Cardiac septum (tissue), 1 donor: ENCODE measurements at places on chromosomes 11 and 22. TPM values are rescaled to one million over a fixed set of nuclear protein-coding genes. Genes with fewer than 3 reads are reported as not detected.

The RASD2 gene
- 3.5 TPM for total RNA-seq

The DCHS1 gene
- 9.2 TPM for total RNA-seq

The ZC3H12C gene
- total RNA-seq, result 20.0 TPM

The INSC gene
- total RNA-seq, result 0.22 TPM

The MYEOV gene
- not detected for total RNA-seq

The CHRM4 gene
- total RNA-seq, result 0.27 TPM

The IFTAP gene
- 41.1 TPM for total RNA-seq

The TRIM51 gene
- not detected for total RNA-seq

The FXYD2 gene
- total RNA-seq, result 1.6 TPM

The TSGA10IP gene
- not detected for total RNA-seq

DNA sequence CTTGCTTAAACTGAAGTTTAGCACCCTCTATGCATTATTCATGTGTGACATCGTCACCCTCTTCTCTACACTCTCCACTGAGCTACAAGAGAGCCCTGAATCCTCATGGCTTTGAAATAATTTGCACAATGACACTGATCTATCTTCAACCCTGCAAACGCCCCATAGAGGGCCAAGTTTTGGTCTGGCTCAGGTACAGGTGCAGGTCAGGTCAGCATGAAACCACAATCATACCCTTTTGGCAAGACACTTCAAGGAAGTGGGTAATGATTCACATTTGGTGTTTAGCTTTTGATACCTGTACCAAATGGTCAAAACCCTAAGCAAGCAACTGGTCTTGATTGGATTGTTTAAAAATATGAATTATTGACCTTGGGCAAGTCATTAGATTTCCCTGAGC, 122.2 kb upstream of the CADM1 start:
- no peak for DNase-seq

GRCh38 chr22:17578136-17578754, 14.9 kb downstream of the SLC25A18 start:
- DNase-seq, result no peak

GRCh38 chr11:76265771-76266241, 59.5 kb upstream of the WNT11 start:
- no peak for DNase-seq

DNA sequence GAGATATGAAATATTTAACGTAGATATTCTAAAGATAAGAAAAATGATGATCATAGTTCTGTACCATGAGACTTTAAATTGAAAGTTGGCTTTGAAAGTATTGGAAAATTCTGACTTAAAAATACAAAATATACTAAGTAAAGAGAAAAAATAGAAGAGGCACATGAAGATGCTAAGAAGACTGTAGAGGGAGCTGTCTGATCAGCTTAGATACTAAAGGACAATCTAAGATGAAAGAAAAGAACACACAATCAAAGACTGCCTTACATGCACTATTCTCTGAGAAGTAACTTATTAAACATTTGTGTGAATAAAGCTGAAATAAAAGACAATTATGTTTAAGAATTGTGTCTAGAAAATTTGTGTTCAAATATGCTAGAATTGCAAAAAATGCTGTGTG, 55.1 kb downstream of the RBMXL2 start:
- DNase-seq, result no peak

- no peak for DNase-seq
Observed at GRCh38 chr11:9211322-9211721, 53.8 kb downstream of the DENND5A start.

- DNase-seq, result peak; percentile 35
Observed at GRCh38 chr22:47119181-47119580, 356.7 kb downstream of the TBC1D22A start.

GRCh38 chr11:1750481-1750839, at the start of gene IFITM10:
Gene IFITM10, minus strand, starts transcription at chr11:1750595. Its CDS starts 153 bp downstream, at chr11:1750442.
- no peak for DNase-seq

GRCh38 chr11:5339771-5340322, 3.5 kb downstream of the OR51B5 start:
- DNase-seq, result no peak

DNA sequence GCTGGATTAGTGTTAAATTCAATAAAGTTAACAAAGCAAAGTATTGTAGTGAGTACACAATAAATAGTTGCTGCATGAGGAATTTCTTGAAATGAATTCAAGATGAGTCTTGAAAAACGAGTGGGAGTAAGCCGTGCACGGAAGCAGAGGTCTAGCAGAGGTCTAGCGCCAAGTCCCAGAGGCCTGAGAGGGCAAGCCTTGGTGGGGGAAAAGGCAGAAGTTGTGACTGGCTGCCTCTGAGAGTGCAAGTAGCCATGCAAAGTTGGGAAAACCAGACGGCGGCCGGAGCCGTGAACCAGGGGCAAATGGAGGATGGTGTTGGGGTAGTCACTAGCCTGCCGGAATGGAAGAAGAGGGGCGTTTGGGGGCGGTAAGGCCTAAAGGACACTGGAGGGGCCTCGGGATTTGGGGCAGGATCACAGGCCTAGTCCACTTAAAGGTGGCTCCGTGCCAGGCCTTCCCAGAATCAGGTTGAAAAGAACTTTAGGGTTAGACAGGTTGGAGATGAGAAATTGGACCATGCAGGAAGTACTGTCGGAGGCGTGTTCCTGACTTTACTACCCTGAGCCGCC, 379 bp upstream of the SLC3A2 start:
- no peak for DNase-seq

DNA sequence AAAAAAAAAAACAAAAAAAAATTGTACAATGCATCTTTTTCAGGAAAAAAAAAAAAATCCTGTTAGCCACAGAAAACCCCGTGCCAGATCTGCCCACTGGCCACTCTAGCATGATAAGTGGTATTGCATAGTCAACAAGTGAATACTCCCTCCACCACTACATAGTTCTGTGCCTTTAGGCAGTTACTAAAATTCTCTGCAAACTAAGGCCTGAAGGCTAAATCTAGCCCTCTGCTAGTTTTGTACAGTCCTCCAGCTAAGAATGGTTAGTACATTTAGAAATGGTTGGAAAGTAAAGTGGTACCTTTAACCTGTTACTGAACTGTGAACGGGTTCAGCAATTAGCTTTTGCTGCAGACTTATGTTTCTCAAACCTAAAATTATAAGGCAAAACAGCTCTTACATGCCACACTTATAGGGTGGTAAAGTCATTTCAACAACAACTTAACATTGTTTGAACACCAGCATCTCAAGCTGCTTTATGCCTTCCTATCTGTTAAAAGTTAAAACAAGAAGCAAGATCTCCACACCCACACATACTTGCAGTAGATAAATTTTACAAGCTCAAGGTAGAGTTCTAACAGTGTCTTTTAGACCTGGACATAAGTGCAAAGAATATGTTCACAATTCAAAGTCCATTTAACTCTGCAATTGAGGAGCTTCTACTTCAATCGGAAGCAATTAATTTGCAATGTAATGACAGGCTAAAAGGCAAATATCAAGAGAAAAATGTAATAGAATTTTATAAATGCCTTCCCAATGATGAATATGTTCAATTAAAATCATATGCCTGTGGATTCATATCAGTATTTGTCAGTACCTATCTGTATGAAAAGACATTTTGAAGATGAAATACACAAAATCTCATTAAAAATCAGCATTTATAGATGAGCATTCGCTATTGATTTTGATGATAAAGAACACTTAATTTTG, 7.3 kb downstream of the C11orf71 start:
- no peak for DNase-seq

GRCh38 chr11:73645972-73646631, at the start of gene PLEKHB1:
Gene PLEKHB1, plus strand, starts transcription at chr11:73646581. Its CDS starts 28 bp downstream, at chr11:73646609.
- peak; percentile 72 for DNase-seq

- no peak for DNase-seq
Observed at GRCh38 chr11:105705786-105706530, 96.1 kb downstream of the GRIA4 start.

DNA sequence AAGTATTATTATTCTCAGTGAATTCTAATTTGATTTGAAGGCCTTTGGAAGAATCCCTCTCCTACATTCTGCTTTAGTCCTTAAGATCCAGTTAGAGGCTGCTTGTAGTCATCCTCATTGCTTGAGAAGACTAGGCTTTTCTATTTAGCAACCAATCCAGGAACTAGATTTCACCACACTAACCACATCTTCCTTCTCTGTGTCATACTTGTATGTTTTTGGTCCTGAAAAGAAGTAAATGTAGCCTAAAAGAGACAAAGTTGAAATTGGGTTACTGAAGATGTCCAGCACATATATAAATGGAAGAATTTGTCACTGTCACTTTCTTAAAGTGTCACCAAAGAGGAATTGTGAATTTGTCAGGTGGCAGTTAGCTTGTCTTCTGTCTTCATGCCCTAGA, 46.6 kb upstream of the MMP7 start:
- no peak for DNase-seq

DNA sequence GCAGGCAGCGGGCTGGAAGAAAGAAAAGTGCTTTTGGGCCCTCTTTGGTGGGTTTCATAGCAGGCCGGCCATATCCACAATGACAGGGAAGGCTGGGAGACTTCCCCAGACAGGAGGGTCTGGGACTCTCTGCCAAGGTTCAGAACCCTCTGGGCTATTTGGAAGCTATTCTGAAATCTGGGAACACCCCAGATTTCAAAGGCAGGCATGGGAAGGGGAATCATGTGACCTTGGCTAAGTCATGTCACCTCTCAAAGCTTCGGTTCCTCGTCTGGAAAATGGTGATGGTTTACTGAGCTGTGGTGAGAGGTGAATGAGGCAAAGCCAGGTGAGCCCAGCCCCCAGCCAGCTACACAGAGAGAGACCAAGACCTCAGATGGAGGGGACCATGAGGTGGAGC, 4.6 kb downstream of the CASTOR1 start:
- DNase-seq, result no peak

DNA sequence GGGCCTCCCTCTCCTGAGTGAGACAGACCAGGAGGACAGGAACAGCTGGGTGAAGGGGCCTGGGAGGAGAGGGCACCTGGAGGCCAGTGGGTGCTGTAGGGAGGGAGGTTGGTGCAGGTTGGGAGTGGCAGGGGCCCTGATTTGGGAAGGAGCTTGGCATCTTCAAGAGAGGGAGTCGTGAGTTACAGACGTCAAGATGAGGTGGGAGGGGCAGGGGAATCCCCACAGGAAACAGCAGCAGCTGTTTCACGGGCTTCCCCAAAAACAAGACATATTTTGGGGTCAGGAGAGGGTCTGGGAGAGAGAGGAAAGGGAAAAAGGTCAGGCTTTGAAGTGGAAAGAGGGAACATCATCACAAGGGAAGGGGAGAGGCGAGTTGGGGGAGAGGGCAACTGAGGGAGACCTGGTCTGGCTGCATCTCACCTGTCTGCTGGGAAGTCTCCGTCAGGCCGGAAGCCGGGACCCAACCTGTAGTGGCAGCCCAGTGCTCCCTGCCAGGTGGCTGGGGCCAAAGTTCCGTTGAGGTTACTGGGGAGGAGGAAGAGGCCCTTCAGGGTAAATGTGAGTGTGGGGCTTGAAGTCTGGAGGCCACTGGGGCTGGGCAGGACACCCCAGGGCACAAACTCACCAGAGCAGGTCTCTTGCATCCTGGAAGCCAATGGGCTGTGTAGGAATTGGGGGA, 4.4 kb downstream of the NAALADL1 start:
- DNase-seq, result no peak

DNA sequence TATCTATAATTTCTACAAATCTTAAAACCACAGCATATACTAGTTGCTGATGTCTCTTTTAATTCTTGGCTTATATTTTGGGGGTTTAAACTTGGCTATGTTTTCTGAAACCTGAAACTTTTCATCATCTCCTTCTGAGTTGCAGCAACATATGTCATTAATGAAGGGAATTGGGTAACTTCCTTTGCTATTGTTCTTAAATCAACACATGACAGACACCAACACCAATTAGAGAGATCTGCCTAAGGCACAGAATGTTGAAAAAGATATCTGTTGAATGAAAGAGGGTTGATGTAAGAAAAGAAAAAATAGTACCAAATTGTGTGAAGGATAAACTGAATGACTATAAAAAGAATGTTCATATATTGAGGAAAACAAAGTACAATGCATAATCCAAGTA, 10.3 kb upstream of the GAS2 start:
- no peak for DNase-seq

DNA sequence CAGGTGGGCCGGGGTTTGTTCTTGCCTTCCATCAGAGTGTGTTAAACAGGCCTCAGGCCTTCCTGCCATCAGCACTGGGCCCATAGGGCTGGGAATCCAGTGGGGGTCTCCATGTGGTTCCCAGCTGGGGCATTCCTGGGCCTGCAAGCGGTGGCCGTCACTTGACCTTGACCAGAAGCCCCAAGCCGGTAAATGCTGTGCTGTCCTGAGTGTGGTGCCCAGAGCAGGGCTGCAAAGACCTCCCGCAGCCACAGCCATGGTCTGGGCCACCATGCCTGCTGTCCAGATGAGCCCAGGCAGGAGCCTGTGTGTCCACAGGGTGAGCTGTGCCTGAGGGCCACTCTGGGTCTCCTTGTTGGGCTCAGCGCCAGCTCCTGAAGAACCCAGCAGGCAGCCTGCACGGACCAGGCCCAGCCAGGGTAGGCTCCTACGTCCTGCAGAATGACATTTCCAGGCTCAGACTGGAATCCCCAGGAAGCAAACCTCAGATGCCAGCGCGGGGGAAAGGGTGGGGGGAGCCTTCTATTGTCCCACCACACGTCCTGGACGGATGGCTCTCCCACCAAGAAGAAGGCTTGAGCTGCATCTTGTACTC, 117.3 kb downstream of the KCNQ1OT1 start:
- DNase-seq, result peak; percentile 66

GRCh38 chr11:95711945-95712221, 77.7 kb downstream of the FAM76B start:
- no peak for DNase-seq

- no peak for DNase-seq
Observed at GRCh38 chr11:93392867-93393266, 62.3 kb downstream of the DEUP1 start.

GRCh38 chr22:40479126-40479800, 108.9 kb downstream of the SGSM3 start:
- no peak for DNase-seq
